ENCODE measurements at places on chromosomes 6 and 20.

GRCh38 chr20:3820901-3821727, 767 bp downstream of the AP5S1 start:
- peak overlapping the region; percentile 85 for H3K4me3 ChIP-seq
- no peaks in the 10 kb centered on the region for H3K36me3 ChIP-seq
- DNase-seq, result no peak
- H3K4me1 ChIP-seq, result peaks cover 15% of the 10 kb centered on the region
- H3K27ac ChIP-seq, result peak overlapping the region; percentile 99
- no peaks in the 10 kb centered on the region for H3K27me3 ChIP-seq

GRCh38 chr6:109311471-109311870, 70.8 kb downstream of the CD164 start:
- no peaks in the 10 kb centered on the region for H3K36me3 ChIP-seq
- DNase-seq, result no peak
- H3K27ac ChIP-seq, result no peak overlapping the region

- H3K27ac ChIP-seq, result no peak overlapping the region
- no peaks in the 10 kb centered on the region for H3K27me3 ChIP-seq
- H3K36me3 ChIP-seq, result peaks cover 7% of the 10 kb centered on the region
These were observed 36.7 kb upstream of the RIPOR2 start for GRCh38 chr6:24972311-24972958.

GRCh38 chr20:62583424-62583920, 58.8 kb upstream of the SLCO4A1 start:
- no peak overlapping the region for H3K4me3 ChIP-seq
- peaks cover 44% of the 10 kb centered on the region for H3K27me3 ChIP-seq
- no peak for DNase-seq

DNA sequence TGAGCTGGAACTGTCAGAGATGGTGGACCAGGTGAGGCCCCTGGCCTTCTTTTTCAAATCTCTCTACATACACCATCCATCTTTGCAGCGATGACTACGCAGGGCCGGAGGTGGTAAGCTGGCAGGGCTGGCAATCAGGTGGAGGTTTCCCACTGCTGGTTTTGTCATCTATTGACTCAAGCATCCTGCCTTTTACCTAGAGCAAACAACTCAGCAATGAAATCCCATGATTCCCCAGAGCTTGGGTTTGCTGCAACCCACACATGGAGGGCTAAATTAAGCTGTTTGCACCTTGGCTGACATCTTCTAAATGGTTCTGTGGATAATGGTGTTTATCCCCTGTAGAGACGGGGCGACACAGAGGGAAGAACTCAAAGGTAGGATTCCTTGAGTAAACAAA, 170.2 kb downstream of the SCP2D1 start:
- no peak overlapping the region for H3K4me3 ChIP-seq
- H3K27ac ChIP-seq, result no peak overlapping the region
- no peak for DNase-seq
- H3K36me3 ChIP-seq, result no peaks in the 10 kb centered on the region
- peaks cover 13% of the 10 kb centered on the region for H3K27me3 ChIP-seq

- peaks cover 58% of the 10 kb centered on the region for H3K27me3 ChIP-seq
- H3K36me3 ChIP-seq, result no peaks in the 10 kb centered on the region
- no peak overlapping the region for H3K27ac ChIP-seq
- H3K4me3 ChIP-seq, result no peak overlapping the region
These were observed 16.3 kb upstream of the FOXC1 start for GRCh38 chr6:1593286-1593957.

GRCh38 chr20:34978092-34978744, 22.6 kb downstream of the MYH7B start:
- no peaks in the 10 kb centered on the region for H3K4me1 ChIP-seq
- H3K36me3 ChIP-seq, result no peaks in the 10 kb centered on the region
- no peak overlapping the region for H3K27ac ChIP-seq
- DNase-seq, result no peak
- H3K4me3 ChIP-seq, result no peak overlapping the region
- peaks cover 42% of the 10 kb centered on the region for H3K27me3 ChIP-seq

- H3K36me3 ChIP-seq, result no peaks in the 10 kb centered on the region
- no peaks in the 10 kb centered on the region for H3K4me1 ChIP-seq
- peaks cover 20% of the 10 kb centered on the region for H3K27me3 ChIP-seq
- H3K4me3 ChIP-seq, result no peak overlapping the region
These were observed 49.0 kb downstream of the COL19A1 start for GRCh38 chr6:69915346-69915745.

GRCh38 chr20:56783826-56784225, 154.7 kb downstream of the TFAP2C start:
- no peaks in the 10 kb centered on the region for H3K36me3 ChIP-seq
- H3K4me1 ChIP-seq, result peaks cover under 1% of the 10 kb centered on the region
- H3K27me3 ChIP-seq, result peaks cover 8% of the 10 kb centered on the region
- H3K4me3 ChIP-seq, result no peak overlapping the region
- no peak overlapping the region for H3K27ac ChIP-seq

GRCh38 chr6:157162766-157163433, 160.4 kb downstream of the TMEM242 start:
- H3K36me3 ChIP-seq, result peaks cover 5% of the 10 kb centered on the region
- no peak for DNase-seq
- no peaks in the 10 kb centered on the region for H3K27me3 ChIP-seq
- no peak overlapping the region for H3K4me3 ChIP-seq
- H3K27ac ChIP-seq, result peak overlapping the region; percentile 5

- no peak for DNase-seq
- no peaks in the 10 kb centered on the region for H3K27me3 ChIP-seq
These were observed 8.2 kb downstream of the DYNLRB1 start for GRCh38 chr20:34524426-34524825.
